Islet precursor cell (in vitro differentiated cells): ENCODE measurements at places on chromosomes 2 and 18.

GRCh38 chr2:175698061-175698460 is 304.0 kb downstream of the LNPK start:
- no peak for DNase-seq

DNA sequence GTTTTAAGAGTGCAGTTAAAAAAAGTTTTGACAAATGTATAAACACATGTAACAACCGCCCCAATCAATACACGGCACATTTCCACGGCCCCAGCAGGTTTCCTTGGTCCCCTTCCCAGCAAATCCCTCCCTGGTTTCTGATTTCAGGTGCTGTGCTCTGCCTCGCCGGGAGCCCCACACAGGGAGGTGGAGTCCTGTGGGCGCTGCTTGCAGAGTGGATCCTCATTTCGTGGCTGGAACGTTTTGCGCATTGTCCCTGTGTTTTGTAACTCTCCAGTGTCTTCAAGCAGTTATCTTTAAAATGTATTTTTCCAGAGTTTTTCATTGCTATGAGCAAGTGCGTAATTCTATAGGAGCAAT is 124.8 kb downstream of the GALR1 start:
- no peak for DNase-seq

- no peak for DNase-seq
Measured at GRCh38 chr2:197191940-197192322, 118.6 kb downstream of the ANKRD44 start.

GRCh38 chr18:45284851-45285250 is 330.4 kb upstream of the SLC14A2 start:
- DNase-seq, result no peak

- DNase-seq, result no peak
Measured at GRCh38 chr2:84989422-84989821, 18.5 kb downstream of the KCMF1 start.

DNA sequence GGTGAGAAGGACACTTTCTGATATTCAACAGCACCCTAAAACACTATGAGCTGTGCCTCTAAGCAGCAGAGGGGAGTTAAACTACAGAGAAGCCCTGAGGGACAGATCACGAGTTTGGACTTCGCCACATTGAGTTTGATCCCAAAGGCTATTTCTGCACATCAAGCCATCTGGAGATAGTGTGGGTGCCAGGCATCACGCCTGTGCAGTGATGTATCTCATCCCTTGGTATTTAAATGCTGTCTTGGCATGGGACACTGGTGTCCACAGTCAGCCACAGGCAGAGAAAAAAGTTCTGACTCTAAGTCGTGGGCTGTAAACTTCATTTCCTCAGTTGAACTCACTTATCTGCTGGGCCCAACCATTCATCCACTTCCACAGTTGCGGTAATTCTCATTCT is 742.3 kb upstream of the CELF4 start:
- DNase-seq, result no peak

GRCh38 chr2:24512831-24513230 is 21.8 kb downstream of the NCOA1 start:
- DNase-seq, result no peak

DNA sequence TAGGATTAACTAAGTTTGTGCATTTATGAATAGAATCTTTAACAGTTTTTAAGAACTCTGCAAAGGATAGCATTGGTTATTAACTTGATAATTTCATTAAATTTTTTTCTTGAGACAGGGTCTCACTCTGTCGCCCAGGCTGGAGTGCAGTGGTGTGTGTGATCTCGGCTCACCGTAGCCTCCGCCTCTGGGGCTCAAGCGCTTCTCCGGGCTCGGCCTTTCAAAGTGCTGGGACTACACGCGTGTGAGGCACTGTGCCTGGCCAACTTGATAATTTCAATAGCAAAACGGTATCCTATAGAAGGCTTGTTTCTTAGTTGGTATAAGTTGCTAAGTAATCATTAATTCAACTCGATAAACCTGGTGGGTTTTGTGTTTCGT is 38.0 kb downstream of the ADNP2 start:
- DNase-seq, result no peak

GRCh38 chr2:121532894-121533293 is 2.2 kb downstream of the RNU4ATAC start:
- no peak for DNase-seq

DNA sequence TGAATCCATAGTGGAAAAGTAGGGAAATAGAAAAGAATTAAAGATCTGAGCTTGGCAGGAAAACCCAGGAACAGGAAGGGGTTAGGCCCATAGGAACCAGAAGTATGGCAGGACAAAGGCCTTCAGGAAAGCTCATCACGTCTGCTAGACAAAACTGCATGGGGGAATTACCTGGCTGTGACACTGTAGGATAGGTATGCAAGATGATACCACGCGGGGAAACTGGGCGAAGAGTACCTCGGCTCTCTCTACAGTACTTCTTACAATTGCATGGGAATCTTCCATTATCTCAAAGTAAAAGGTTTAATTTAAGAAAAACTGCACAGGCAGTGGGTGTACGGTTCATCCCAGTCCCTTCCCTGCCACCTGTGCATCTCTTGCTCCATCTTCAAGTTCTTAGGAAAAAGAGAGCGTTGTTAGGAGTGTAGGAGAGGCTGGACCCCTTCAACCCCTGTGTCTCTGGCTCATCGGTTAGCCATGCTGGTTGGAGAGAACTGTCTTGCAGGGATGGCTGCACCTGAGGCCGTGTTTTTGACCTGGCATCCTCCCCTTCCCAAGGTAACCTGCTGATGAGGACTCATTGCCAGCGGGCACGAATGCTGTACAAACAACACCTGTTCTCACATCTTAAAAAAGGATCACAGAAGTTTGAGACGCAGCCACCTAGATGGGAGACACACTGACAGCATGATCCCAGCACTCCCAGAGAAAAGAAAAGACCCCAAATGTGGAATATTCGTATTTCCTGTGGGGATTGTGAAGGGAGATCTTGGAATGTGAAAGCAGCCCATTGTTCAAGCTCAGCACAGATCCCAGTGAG is 120.5 kb upstream of the COPS8 start:
- no peak for DNase-seq

DNA sequence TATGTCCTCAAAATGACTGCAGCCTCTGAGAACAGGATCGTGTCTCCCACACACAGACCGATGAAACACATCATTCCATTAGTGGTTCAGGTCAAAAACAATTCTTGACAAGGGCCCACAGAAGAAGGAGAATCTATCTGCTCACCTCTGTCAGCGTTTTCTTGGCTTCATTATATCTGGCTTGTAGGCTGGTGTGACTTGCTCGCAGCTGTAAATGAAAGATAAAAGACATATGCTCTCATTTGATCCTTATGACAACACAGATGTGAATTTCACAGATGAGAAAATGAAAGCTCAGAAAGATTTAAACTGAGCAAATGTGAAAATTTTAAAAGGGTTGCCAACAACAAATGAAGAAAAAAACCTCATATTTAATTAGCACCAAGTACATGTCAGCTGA is 61.6 kb downstream of the CCDC93 start:
- DNase-seq, result no peak

DNA sequence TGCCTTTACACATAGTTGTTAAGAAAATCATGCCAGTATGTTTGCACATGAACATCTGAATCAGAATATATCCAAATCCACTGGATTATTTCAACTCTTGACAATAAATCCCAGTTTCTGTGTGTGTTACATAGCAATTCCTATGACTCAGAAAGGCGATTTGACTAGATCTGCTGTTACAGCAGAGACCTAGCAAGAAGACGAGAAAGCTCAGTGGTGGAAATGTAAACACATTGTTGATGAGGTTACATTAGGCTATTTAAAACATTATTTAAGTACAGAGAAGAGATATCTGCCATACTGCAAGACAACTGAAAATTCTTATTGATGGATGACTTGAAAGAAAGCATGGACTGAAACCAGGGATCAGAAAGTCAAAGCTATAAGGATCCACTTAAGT is 73.0 kb upstream of the SMIM21 start:
- DNase-seq, result no peak

- DNase-seq, result no peak
Measured at GRCh38 chr2:207107551-207107950, 58.2 kb downstream of the KLF7 start.

GRCh38 chr2:47079515-47080412 is 75.3 kb downstream of the STPG4 start:
- no peak for DNase-seq

DNA sequence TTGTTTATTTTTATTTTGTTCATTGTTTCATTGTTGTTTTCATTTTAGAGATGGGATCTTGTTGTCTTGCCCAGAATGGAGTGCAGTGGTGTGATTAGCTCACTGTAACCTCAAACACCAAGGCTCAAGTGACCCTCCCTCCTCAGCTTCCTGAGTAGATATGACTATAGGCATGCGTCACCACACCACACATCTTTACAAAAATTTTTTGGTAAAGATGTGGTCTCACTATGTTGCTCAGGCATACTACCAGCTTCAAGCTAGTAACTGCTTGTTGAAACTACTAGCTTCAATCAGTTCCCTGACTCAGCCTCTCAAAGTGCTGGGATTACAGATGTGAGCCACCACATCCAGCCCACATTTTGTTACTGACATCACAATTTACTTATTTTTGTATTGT is 14.8 kb downstream of the FAM237A start:
- DNase-seq, result no peak

- DNase-seq, result no peak
Measured at GRCh38 chr2:147910990-147911473, 66.2 kb downstream of the ACVR2A start.

GRCh38 chr2:17959833-17960232 is 81.4 kb downstream of the KCNS3 start:
- DNase-seq, result no peak

DNA sequence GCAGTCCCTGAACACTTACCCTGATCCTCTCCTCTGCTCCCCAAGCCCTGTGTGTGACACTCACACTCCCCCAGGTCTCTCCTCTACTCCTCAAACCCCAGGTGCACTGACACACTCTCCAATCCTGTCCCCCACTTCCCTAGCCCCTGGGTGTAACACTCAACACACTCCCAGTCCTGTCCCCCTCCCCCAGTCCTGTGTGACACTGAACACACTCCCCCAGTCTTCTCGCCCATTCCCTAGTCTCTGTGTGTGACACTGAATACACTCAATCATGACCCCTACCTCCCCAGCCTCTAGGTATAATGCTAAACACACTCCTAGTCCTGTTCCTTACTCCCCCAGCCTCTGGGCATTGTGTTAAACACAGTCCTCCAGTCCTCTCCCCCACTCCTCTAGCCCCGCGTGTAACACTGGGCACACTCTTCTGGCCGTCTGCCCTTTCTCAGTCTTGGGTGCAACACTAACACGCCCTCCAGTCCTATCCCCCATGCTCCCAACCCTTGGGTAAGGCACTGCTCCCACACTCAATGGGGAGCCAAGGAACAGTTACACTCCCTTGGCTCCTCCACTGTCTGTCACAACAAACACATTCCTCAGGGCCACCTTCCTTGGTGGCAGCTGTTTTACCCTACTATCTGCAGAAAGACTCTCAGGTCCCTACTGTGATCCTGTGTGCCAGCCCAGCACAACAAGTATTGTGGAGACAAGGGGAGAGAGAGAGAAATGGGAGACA is 82.5 kb upstream of the PKDCC start:
- DNase-seq, result no peak
